ENCODE measurements at places on chromosomes 11 and 22.

DNA sequence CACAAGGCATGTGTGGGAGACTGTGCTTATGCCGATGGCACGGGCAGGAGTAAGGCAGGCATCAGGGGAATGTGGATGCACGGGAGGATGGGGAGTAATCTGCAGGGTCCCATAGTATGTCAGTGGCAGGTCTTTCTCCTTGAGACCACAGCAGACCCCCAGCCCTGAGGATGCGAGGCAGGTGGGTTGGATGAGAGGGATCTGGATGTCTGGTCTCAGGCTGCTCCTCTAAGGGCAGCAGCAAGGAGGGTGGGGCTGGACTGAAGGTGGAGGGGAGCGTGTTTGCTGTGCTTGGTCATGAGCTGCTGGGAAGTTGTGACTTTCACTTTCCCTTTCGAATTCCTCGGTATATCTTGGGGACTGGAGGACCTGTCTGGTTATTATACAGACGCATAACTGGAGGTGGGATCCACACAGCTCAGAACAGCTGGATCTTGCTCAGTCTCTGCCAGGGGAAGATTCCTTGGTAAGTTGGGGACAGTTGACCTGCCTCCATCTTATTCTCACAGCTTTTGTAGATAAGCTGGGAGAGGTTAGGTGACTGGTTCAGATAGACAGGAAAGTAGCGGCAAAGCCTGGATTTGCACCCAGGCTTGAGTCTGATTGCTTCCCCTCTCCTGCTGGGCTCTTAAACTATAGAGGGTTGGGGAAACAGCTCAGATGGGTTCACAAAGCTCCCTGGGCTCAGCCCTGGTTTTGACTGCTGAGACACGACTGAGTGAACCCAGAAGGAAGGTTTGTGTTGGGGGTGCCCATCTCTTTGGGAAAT lies at the start of gene APOL1:
Gene APOL1, plus strand, starts transcription at position 380 of the 769 bp plus-strand sequence. CDS start 1,823 bp downstream, outside the sequence.
- peak; percentile 56 for DNase-seq

DNA sequence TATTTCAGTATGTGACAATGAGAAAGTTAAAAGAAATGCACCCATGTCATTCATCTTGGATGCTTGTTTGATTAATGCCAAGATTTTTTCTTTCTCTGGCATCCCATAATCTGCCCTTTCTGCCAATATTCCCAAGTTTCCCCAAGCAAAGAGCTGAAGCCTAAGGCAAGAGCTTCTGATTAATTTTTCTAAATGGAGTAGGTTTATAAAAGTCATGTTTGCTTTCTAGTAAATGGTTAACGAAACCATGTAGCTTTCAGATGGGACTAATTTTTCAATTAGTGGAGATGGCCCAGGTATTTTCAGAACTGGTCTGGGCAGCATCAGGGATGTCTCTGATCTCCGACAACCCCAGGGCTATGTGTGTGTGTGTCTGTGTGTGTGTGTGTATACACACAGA lies 55.3 kb downstream of the LRRC4C start:
- DNase-seq, result no peak

- DNase-seq, result no peak
Measured at GRCh38 chr22:19643448-19644313, 70.6 kb upstream of the SEPTIN5 start.

GRCh38 chr11:78170874-78171549 lies 17.4 kb downstream of the KCTD21 start:
- DNase-seq, result no peak

DNA sequence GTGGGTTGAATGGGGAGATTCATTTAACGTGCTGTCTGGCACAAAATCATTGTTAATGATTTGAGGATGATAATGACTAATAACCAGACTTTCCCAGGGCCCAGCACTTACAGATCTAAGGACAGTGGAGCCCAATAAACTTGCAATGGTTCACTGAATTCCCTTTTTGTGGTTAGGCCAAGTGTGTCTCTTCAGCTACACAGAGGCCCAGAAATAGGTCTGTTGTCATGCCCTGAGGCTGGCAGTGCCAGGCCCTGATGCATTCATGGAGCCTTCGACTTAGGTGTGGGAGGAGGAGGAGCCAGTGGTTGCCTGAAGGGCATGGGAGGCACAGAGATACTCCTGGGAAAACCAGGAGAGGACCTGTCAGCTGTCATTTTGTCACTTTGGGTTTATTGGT lies 56.1 kb downstream of the KIAA1671 start:
- DNase-seq, result no peak

- no peak for DNase-seq
Measured at GRCh38 chr22:37860796-37861421, 11.7 kb downstream of the EIF3L start.

DNA sequence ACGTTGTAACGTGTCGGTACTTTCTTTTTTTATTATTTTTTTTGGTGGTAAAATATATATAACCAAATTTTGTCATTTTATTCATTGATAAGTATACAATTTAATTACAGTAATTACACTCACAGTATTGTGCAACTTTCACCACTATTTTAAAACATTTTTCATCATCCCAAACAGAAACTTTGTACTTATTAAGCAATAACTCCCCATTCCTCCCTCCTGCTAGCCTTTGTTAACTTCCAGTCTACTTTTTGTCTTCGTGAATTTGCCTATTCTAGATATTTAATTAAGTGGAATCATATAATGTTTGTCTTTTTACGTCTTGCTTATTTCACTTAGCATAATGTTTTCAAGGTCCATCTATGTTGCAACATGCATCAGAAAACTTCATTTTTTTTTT lies 58.5 kb downstream of the STIM1 start:
- DNase-seq, result no peak

DNA sequence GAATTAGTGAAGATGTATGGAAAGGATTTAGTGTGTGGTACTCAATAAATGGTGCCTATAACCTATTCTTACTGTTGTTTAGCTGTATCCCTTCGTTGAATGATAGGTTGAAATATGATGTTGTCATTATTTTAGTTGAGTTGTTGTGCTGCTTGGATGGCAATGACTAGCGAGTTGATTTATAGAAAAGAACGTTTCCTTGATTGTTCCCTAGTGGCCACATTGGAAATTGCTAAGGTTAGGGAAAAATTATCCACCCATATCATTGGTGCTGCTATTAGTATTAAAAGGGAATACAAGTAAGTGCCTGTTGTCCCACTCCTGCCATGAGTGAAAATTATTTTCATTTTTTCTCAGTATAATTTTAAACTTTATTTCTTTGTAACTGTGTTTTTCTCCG lies 14.5 kb downstream of the EMSY start:
- no peak for DNase-seq

- DNase-seq, result peak; percentile 48
Measured at GRCh38 chr11:13335319-13335718, 57.7 kb downstream of the BMAL1 start.

- no peak for DNase-seq
Measured at GRCh38 chr11:59778122-59778521, 22.9 kb downstream of the STX3 start.

DNA sequence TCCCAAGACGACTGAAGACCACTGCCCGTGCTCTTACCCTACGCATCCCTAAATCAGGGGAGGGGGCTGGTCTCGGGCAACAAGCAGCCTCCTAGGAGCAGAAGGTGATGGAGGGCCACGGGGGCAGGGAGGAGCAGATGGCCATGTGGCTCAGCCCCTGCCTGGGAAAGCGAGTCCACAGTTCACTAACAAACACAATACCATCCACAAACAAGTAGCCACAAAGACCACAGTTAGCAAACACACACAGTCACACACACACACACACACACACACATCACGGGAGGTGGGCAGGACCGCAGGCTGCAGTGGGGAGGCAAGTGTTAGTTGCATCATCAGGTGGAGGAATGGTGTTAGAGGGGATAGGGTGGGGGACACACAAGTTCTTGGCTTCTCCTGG lies 13.2 kb upstream of the FXYD2 start:
- DNase-seq, result no peak

DNA sequence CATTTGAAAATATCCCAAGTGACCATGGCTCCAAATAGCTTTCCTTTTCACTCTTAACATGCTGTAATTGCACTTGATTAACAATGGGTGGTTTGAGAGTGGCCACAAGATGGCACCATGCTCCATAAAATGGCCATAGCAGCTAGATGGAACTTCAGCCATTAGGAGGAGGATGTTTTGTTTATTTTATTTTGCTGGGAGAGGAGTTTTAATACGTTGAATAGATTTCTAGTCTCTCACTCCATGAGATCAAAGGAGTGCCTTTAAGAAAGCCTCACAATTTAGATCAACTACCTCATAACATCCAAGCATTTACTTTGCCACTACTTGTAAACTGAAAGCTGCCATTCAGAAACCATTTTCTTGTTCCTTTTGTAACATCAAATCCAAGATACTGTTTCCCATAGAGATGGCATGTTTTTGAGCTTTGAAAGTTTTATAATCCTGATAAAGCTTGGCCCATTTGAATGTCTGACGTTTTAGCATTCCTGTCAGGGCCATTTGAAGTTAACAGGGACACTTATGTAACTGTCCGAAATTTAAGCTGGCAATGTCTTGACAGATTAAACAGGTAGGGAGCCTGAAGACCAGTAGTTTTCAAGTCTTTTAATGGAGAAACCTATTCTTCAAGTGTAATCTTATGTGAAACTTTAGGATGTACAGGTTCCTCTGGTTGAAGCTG lies 4.7 kb downstream of the FEN1 start:
- peak; percentile 72 for DNase-seq

- DNase-seq, result no peak
Measured at GRCh38 chr22:27022274-27022895, 365.0 kb downstream of the MIAT start.

GRCh38 chr11:132337819-132338416 lies 967.5 kb downstream of the NTM start:
- DNase-seq, result no peak

GRCh38 chr11:74371269-74372052 lies 26.8 kb downstream of the PGM2L1 start:
- DNase-seq, result no peak

GRCh38 chr11:19864141-19865140 lies 151.8 kb downstream of the NAV2 start:
- DNase-seq, result no peak

DNA sequence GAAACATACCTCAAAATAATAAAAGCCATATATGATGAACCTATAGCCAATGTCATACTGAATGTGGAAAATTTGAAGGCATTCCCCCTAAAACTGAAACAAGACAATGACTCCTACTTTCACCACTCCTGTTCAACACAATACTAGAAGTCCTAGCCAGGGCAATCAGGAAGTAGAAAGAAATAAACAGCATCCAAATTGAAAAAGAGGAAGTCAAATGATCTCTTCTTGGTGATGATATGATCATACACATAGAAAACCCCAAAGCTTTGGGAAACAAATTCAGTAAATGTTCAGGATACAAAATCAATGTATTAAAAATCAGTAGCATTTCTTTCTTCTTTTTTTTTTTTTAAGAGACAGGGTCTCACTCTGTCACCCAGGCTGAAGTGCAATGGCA lies 109.9 kb downstream of the DLG2 start:
- DNase-seq, result no peak

DNA sequence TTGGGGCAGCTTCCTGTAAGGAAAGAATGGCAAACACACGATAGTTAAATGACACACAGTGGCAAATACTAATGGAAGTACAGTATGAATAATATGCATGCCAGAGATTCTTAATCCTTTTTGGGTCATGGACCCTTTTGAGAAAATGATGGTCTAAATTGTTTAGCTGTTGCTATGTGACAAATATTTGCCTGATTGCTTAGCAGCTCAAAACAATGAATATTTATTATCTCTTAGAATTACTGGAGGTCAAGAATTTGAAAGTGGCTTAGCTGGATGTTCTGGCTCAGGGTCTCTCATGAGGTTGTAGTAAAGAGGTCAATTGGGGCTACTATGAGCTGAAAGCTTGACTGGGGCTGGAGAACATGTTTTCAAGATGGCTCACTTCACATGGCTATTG lies 69.7 kb downstream of the FANCF start:
- no peak for DNase-seq

- DNase-seq, result no peak
Measured at GRCh38 chr11:110986016-110986415, 259.5 kb upstream of the POU2AF2 start.

- no peak for DNase-seq
Measured at GRCh38 chr11:69828971-69829344, 9.7 kb upstream of the FGF3 start.

GRCh38 chr11:117925198-117925925 lies 3.8 kb downstream of the TMPRSS13 start:
- DNase-seq, result no peak

DNA sequence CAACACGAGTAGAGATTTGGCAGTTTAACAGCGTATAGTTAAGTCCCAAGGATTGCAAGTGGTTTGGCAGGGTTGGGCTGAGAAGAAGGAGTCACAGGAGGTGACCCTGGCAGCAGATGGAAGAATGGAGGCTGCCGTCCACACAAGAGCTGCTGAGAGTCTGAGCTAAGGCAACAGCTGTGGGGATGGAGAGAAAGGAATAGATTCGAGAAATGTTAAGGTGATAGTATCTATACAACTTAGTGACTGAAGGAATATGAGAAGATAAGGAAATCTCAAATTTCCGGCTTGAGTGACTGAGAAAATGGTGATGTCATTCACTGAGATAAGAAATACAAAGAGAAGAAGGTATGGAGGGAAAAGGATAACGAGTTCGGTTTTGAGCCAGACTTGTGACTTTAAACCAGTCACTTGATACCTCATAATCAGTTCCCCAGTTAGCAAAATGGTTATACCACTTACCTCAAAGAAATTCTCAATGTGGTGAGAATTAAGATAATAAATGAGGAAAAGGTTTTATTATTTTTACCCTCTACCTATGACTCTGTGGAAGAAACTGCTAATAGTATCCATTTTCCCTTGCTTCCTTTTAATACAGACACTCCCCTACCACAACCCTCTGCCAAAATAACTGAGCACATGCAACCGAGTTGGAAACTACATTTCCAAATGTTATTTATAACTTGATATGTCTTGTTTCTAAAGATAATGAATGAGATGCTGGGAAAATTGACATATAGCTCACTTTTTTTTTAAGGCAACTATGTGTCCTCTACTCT lies 30.7 kb downstream of the FAM168A start:
- no peak for DNase-seq

GRCh38 chr22:37103656-37104452 lies 5.7 kb downstream of the TMPRSS6 start:
- DNase-seq, result no peak

GRCh38 chr22:30876221-30876751 lies 92.3 kb downstream of the MORC2 start:
- no peak for DNase-seq

All from stromal cell of bone marrow (primary cell).